ENCODE measurements at places on chromosomes 7 and 10.
A peak's percentile ranks its signal among the peaks of the same experiment; 100 is the strongest.

- no peak for DNase-seq
Observed at GRCh38 chr7:10471280-10472058, 502.2 kb upstream of the PHF14 start.

- DNase-seq = no peak
Observed at GRCh38 chr10:100622946-100623345, 87.2 kb downstream of the HIF1AN start.

- DNase-seq = no peak
Observed at GRCh38 chr10:32501906-32502305, 56.0 kb downstream of the CCDC7 start.

DNA sequence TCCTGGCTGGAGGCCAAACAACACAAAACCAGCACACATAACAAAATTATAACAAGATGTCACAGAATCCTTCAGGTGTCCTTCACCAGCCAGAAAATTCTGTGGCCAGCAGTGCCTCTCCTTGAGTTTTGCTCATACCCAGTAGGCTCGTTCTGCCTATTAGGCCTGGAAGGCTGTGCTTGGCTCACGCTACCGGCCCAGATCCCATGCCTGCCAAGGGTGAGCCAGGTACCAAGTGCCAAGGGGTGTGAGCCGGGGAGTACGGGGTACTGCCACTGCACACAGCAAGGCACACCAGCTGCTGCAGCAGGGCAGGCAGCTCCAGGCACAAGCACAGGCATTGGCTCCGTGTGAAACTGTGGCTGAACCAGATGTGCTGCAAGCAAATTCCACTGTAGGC is 1562.0 kb downstream of the REEP3 start:
- DNase-seq = no peak

GRCh38 chr7:123185756-123186155 is 14.0 kb downstream of the SLC13A1 start:
- DNase-seq = no peak

DNA sequence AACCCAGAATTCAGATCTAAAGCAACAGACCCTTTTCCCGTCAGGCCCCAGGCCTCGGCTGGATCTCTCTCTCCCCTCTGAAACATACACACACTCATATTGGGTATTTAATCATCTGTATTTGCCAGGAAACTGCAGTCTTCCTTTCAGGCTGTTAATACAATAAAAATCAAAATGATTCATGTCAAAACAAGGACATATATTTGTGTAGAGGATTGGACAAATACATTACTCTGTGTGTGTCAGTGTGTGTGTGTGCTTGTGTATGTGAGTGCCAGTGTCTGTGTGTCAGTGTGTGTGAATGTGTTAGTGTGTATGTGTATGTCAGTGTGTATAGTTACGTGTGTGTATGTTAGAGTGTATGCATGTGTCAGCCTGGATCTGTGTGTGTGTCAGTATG is 90.8 kb downstream of the JCAD start:
- DNase-seq = no peak

DNA sequence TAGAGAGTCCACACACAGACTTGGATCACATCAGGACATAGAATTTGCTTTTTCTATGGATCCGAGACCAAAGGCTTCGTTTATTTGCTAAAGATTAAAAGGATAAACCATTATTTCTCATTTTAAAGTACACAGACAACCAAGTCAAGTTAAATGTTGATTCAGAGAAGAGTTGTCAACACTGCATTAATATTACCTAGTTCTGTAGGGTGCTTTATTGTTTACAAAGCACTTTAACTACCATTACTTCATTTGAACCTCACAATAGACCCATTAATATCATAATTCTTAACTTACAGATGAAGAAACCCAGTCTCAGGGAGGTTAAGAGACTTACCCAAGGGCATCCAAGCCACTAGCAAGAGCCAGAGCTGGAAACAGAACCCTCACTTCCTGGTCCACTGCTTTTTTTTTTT is 43.2 kb upstream of the GSAP start:
- no peak for DNase-seq

GRCh38 chr10:70974351-70974901 is 86.1 kb upstream of the PCBD1 start:
- peak; percentile 26 for DNase-seq

DNA sequence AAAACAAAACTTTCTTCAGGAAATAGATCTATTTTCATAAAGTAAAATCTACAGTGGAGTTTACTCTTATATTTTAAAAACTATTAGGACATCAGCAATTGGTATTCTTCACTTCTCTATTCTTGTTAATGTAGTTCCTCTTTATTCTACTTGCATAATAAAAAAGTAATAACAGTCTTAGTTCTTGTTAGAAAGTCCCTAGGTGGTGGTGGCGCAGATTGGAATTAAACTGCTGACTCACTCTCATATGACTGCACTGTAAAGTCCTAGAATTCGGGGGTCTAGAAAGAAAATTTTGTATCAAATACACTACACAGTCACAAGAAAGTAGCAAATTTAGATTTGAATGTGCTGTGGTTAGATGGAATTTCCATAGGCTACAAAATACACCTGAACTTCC is 44.6 kb upstream of the TES start:
- no peak for DNase-seq

GRCh38 chr10:131746241-131746711 is 154.5 kb upstream of the PPP2R2D start:
- DNase-seq = no peak

DNA sequence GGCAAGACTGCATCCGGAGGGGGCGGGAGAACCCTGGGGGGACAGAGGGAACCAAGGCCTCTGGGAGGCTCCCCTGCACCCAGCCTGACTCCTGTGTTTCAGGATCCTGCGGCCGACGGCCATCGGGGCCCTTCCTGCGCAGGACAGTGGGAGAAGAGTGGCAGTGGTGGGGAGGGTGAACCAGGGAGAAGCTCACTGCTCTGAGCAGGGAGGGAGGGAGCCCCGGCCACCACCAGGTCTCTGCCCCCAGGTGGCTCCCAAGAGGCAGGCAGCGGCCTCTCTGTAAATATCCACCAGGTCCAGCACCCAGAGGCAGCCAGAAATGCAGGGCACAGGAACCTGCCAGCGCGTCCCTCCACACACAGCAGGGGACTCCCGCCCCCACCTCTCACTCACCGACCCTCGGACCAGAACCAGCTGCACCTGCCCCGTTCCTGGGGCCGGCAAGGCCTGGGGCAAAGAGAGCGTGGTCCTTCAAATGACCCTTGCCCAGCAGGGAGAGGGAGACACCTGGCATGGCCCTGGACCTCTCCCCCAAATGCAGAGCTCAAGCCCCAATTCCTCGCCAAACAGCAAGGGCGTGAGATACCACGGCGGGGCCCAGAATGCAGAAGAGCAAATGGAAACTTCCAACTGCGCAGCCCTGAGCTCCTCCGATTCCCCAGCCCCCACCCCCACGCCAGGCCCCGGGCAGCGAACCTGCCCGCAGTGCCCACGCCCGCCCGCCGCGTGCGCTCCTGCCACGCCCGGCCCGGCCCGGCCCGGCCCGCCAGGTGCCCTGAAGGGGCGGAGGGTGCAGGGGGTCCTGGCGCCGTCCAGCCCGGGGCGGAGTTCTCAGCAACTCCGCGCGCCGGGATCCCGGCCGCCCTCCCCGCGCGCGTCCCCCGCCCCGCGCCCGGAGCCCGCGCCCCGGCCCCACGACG is 805 bp downstream of the RASGEF1A start:
- DNase-seq = no peak

DNA sequence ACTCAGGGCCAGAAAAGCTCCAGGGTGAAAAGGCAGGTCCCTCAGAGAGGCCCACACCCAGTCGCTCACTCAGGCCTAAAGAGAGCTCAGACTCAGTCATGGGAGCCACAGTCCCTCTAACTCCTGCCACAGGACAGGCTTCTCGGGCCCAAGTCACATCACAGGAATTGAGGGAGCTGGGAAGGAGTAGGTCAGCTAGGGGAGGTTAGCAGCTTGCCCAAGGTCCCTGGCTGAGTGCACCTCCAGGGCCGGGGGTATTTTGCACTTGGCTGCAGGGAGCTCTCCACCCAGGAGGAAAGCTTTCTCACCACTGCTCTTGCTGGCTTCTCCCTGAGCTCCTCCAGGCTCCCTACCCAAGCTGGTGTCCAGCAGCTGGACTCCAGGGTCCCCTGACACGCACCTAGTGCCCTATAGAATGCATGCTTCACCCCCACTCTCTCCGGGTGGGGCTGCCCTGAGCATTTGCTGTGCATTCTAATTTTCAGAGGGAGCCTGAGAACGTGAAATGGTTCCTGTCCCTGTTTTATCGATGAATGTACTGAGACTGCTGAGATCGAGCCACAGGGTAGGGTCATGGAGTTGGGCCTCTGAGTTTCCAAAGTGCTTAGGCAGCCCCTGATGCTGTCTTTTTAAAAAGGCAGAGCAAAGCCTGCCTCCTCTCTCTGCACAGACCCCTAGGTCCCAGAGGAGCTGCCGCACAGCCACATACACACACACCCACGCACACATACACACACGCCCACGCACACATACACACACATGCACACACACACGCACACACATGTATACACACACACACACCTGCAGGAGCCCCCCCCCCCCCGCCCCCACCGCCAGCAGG is 37.9 kb upstream of the RET start:
- DNase-seq = no peak

DNA sequence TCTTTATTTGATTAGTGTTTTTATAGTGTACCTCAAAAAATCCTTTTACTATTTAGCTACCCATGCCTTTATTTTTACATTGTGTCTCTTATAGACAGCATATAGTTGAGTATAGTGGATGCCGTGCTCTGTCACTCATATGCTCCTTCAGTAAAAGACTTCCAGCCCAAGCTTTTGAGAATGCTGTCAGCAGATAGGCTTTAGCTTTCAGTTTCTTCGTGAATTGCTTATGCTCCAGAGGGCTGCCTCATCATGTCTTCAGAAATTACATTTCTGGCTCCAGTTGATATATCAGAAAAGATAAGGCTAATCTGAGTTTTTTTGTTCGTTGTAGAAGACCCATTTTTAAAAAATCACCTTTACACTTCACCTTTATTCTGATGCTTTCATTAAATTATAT is 332.0 kb downstream of the NXPH1 start:
- no peak for DNase-seq

GRCh38 chr10:8240861-8241260 is 186.4 kb downstream of the GATA3 start:
- DNase-seq = no peak

Measured in fibroblast of skin of right biceps (primary cell).